Activated T-helper 17 cell treated with anti-CD3 and anti-CD28 coated beads, Interleukin-2, amount 50 U/mL, for 72 hours (primary cell): ENCODE measurements at places on chromosomes 11 and 22.
A peak's percentile ranks its signal among the peaks of the same experiment; 100 is the strongest.

DNA sequence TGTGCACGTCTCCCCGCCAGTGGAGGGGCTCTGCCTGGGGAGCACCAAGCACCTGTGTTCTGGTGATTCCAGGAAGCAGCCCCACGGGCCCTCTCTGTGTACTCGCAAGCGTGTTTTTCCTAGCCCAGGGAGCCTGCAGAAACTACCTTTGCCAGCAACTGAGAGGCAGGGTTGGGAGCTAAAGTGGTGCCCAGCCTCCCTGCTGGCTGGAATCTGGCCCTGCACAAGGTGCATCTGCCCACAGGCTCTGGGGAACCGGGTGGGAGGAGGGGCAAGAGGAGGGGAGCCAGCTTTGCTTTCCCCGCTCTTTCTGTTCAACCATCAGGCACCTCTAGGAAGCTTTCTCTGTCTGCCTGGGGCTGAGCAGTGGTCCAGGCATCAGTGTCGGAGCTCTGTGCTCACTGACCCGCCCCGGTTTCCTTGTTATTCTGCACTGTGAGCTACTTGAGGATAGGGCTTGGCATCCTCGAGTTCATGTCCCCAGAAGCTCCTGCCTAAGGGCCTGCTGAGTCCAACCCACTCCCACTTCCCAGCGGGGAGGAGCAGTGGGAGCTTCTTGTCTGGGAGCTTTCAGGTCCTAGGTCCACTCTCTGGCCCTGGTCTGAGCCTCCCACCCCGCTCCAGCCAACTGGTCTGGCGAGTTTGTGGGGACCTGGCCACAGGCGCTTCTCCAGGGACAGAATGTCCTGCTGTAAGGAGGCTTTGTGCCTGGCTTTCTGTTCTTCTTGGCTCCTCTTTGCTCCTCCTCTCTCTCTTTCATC, 14.9 kb downstream of the DAGLA start:
- ATAC-seq: no peak

GRCh38 chr11:111977146-111978027, 40.2 kb downstream of the DIXDC1 start:
- ATAC-seq: peak; percentile 72

DNA sequence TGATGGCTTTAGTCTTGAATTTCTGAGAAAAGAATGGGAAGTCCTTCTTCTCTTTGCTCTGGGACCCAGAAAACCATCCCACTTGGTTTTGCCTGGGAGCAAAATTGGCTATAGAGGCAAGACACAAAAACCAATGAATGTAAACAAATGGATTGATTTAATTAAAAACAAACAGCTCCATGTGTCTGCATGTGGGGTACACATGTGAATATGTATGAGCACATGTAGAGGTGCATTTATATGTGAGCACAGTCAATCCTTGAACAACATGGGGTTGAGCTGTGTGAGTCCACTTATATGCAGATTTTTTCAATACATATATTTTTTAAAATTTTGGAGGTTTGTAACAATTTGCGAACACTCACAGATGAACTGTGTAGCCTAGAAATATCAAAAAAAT, 87.2 kb downstream of the CCDC81 start:
- no peak for ATAC-seq

- ATAC-seq: no peak
Observed at GRCh38 chr11:2587132-2587930, 112.5 kb downstream of the KCNQ1OT1 start.

- ATAC-seq: no peak
Observed at GRCh38 chr11:62895501-62895900, 14.8 kb downstream of the SLC3A2 start.

GRCh38 chr11:27349919-27350318, 13.1 kb downstream of the CCDC34 start:
- no peak for ATAC-seq

DNA sequence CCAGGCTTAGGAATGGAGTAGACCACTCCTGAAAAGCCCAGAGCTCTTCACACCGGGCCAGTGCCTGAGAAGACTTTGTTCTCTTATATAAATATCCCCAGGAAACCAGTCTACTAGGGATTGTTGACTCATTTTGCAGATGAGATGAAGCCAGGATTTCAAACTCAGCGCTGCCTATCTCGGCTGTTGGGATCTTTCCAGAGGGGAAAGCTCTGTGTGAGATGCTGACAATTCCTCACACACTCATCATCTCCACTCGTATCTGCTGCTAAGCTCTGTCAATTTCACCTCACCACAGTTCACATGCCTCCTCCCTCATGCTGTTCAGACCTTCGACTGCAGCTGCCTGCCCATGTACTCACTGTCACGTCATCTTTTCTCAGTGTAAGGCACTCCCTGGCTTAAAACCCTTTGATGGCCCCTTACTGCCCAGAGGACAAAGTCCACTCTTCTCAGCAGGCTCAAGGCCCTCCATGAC, 12.5 kb downstream of the USH1C start:
- no peak for ATAC-seq

DNA sequence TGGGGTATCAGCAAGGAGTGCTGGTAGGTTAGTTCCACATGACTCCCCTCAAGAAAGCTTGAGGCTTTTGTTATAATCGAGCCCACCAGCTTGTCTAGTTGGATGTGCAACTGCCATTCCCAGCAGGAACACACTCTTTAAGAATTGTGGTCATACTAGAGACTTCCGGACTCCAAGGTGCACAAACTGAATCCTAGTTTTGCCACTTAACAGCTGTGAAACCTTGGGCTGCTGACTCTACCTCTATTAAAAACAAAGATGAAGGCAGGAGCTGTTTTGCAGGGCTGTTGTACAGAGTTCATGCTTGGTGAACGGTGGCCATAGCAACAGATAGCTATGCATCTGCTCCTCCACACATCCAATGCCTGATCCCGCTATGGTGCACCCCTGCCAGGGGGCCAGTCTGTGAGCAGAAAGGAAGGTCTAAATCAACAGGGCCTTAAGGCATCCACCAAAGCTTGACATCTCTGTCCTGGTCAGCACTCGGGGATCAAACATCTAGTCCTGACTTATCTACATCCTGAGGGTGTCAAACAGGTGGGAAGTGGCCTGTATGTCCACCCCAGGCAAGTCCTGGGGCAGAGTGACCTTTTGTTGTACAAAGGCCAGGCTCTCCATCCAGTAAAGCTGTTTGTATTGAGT, 36.4 kb downstream of the DKK3 start:
- ATAC-seq: no peak

GRCh38 chr22:48424201-48424627, 1403.5 kb downstream of the BRD1 start:
- no peak for ATAC-seq

DNA sequence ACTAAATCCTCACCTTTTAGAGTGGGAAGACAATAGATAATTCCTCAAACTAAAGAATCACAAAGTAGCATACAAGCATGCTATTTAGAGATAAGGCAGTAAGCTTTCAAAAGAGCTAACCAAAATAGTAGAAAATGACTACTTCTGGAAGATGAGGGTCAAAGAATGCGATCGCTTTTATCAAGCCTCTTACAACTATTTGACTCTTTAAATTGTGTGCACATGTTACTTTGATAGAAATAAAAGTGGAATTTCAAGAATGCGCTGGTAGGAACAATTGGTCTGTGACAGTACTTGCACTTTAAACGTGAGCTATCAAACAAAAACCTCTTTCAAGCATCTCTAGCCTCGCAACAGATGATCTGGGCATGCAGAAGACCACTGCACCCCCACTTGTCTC, 97.3 kb downstream of the COMMD9 start:
- no peak for ATAC-seq

DNA sequence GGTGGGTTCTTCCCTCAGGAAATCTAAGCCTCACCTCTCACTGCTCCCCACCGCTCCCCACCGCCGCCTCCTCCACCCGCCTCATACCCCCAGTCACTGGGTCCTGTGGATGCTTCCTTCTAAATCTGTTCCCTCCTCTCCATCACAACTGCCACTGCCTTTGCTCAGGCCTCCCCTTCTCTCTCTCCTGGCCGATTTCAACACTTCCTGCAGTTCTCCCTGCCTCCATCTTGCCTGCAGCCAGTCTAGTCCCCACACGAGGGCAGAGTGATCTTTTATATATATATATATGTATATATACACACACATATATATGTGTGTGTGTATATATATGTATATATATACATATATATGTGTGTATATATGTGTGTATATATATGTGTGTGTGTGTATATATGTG, 27.8 kb downstream of the CREB3L1 start:
- ATAC-seq: no peak

DNA sequence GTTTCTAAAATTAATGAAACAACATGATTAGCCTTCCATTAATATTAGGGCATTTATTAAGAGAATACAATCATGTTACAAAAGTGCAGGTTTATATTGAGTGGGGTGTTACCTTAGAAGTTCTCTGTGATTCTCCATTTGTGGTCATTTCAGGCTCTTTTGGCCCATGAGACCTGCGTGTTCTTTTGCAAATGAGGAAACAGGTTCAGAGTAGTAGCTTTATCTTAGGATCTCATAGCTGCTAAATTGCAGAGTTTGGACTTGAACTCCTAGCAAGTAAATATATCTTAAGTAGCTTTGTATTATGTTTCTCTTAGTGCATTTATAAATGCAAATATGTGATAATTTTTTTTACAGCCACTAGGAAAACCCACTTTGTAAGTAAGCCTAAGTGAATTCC, 18.3 kb downstream of the FAR1 start:
- ATAC-seq: no peak

DNA sequence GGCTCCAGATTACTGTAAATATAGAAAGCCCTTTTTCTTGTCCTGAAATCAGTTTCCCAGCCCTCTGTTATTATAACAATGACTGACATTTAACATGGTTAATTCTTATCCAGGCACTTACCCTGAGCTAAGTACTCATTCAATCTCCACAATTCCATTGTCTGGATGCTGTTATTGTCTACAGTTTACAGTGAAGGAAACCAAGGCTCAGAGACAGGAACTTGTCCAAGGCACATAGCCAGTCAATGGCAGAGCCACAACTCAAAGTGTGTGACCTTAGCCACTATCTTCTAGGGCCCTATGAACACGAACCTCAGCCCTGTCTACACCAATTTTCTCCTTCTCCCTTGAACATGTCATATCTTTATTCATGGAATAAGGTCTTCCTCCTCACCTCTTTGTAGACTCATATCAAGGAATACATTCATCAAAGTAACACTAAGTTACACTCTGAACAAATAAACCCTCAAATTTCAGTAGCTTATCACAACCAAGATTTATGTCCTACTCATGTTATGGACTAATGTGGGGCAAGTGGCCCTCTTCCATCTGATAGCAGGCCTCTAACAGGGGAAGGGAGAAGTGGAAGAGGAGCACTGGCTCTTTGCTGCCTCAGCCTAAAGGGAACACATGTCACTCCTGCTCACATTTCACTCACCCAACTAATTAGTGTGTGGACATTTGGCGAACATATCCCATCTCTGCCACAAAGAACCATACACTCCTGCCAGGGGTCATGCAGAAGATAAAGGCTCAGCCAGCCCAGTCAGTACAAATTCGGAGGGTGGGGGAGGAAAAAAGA, 39.3 kb upstream of the APLNR start:
- no peak for ATAC-seq

- no peak for ATAC-seq
Observed at GRCh38 chr22:28857288-28857687, 26.1 kb upstream of the ZNRF3 start.

GRCh38 chr11:103608566-103608965, 427.9 kb upstream of the DDI1 start:
- ATAC-seq: no peak

DNA sequence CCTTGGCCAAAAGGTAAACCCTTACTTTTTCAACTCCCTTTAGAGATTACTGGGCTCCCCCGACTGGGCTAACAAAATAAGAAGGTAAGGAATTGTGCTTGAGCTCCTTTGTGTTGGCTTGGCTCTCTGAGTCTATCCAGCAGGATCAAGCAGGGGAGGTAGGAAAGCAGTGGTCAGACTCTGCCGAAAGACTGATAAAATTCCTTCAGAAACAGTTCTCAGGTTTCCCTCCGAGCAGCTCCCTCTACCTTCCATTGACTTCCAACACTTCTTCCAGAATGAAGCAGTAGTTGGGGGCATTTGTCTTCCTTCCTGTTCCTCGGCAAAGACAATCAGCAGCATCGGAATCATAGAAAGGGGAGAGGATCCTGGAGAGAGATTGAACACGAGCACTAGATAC, 16.1 kb upstream of the CARD18 start:
- ATAC-seq: no peak

GRCh38 chr11:5796541-5796940, 5.5 kb upstream of the OR52N1 start:
- no peak for ATAC-seq

GRCh38 chr22:32378707-32379272, 21.1 kb downstream of the RFPL3 start:
- ATAC-seq: peak; percentile 35

GRCh38 chr11:46414879-46415278, 23.3 kb upstream of the CHRM4 start:
- ATAC-seq: no peak

DNA sequence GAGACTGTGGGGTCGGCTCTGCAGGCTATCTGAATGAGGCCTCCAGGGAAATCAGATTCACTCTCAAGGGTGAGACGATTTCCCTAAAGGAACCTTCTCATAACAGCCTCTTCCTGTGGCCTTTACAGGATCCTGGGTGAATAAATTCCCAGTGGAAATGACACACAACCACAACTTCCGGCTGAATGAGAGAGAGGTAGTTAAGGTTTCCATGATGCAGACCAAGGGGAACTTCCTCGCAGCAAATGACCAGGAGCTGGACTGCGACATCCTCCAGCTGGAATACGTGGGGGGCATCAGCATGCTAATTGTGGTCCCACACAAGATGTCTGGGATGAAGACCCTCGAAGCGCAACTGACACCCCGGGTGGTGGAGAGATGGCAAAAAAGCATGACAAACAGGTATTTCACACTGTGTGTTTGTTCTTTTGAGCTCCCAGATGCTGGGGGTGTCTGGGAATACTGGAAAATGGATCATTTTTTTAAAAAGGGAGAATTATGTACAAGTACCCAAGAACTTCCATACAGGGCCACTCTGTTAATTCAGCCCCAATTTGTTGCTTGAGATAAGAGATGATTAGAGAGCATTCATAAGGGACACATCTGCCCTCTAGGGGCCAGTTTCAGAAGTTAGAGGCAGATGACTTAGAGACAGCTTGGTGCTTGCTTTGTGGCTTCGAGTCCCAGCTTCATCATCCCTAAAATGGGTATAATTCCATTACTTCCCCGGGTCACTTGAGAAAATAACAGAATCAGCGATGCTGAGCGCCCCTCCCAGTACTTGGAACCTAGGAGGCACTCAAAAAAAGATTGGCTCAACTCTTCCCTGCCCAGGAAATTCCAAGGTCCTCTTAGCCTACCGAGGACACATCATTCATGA, 10.2 kb downstream of the SERPIND1 start:
- ATAC-seq: no peak

DNA sequence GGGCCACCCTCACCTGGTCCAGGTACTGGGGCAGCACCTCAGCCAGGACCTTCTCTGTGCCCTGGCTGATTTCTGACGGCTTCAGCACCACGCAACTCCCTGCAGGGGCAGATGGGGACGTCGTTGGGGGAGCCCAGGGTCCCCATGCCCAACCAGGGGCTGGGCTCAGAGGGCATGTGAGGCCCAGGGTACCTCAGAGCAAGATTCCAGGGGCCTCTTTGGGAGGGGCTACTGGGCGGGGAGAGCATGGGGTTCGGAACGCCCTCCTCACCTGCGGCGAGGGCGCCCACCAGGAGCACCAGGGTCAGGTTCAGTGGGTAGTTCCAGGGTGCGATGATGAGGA, 8.1 kb downstream of the ALDH3B2 start:
- ATAC-seq: no peak

- no peak for ATAC-seq
Observed at GRCh38 chr11:1826552-1827094, 8.2 kb upstream of the SYT8 start.
